ENCODE measurements at places on chromosomes 2 and 18. TPM values are rescaled to one million over a fixed set of nuclear protein-coding genes. Genes with fewer than 3 reads are reported as not detected.
A peak's percentile ranks its signal among the peaks of the same experiment; 100 is the strongest.

The CCDC141 gene
- 28.9 TPM for total RNA-seq

GRCh38 chr2:226647621-226648518, 151.8 kb downstream of the IRS1 start:
- no peak for DNase-seq
- no peaks in the 10 kb centered on the region for H3K36me3 ChIP-seq
- H3K27ac ChIP-seq: no peak overlapping the region

The GULP1 gene
- total RNA-seq: 10.5 TPM

The GALR1 gene
- 0.04 TPM for total RNA-seq

GRCh38 chr18:24762511-24762910, 302.1 kb downstream of the HRH4 start:
- no peak overlapping the region for H3K27ac ChIP-seq
- DNase-seq: no peak
- H3K27me3 ChIP-seq: no peaks in the 10 kb centered on the region
- no peaks in the 10 kb centered on the region for H3K36me3 ChIP-seq

The ZNF385B gene
- total RNA-seq: 33.3 TPM

GRCh38 chr2:181466661-181467576, 9.7 kb downstream of the ITGA4 start:
- no peaks in the 10 kb centered on the region for H3K36me3 ChIP-seq
- H3K27ac ChIP-seq: no peak overlapping the region
- peak; percentile 69 for DNase-seq
- no peaks in the 10 kb centered on the region for H3K27me3 ChIP-seq
- no peaks in the 10 kb centered on the region for H3K4me1 ChIP-seq
- H3K4me3 ChIP-seq: no peak overlapping the region

All from right atrium auricular region (tissue), 2 donors.